ENCODE measurements at places on chromosomes 4 and X. TPM values are rescaled to one million over a fixed set of nuclear protein-coding genes. Genes with fewer than 3 reads are reported as not detected.

Gene RTL3
- total RNA-seq, result not detected

GRCh38 chr4:94447754-94448411 is 3.9 kb upstream of the PDLIM5 start:
- DNase-seq, result no peak

- no peak for DNase-seq
These were observed 205.8 kb upstream of the F9 start for GRCh38 chrX:139324756-139325155.

DNA sequence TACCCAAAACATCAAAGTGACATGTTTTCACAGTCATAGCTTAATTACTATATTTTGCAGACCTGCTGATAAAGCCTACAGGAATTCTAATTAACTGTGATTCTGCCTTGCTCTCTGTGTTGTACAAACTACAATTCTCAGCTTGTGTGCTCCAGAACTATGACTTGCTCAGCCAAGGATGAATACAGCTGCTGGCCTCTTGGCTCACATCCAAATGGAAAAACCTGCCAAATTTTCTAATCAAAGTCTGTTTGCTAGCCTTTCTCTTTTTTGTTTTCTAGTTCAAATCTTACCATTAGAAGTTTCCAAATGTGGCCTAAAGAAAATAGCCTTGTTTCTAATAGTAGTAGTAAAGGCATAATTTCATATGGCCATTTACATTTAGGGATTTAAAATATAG is 1176.8 kb downstream of the FAM133A start:
- DNase-seq, result no peak

GRCh38 chrX:149641835-149642234 is 10.2 kb upstream of the TMEM185A start:
- no peak for DNase-seq

GRCh38 chrX:71214604-71215337 is 8.3 kb upstream of the GJB1 start:
- DNase-seq, result no peak

Gene DRD5
- not detected for total RNA-seq

DNA sequence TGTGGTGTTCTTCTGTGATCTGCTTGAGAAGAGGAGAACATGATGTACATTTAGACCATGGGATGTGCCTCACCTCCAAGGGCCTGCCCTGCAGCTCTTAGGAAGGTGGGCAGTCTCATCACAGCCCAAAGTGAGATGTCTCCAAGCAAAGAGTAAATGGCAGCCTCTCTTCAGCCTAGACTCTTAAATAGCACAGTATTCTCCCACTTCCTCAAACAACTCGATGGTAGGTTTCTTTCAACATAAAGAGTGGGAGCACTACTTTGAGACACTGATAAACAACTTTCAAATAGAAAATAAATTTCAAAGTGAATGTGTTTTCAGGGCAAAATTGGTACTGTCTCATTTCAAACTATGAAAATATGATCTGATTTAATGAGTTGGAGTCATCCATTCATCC is 35.2 kb downstream of the EDNRA start:
- DNase-seq, result no peak

GRCh38 chr4:163384926-163385325 is 41.2 kb downstream of the NPY5R start:
- DNase-seq, result no peak

Gene GRIPAP1
- 31.1 TPM for total RNA-seq

DNA sequence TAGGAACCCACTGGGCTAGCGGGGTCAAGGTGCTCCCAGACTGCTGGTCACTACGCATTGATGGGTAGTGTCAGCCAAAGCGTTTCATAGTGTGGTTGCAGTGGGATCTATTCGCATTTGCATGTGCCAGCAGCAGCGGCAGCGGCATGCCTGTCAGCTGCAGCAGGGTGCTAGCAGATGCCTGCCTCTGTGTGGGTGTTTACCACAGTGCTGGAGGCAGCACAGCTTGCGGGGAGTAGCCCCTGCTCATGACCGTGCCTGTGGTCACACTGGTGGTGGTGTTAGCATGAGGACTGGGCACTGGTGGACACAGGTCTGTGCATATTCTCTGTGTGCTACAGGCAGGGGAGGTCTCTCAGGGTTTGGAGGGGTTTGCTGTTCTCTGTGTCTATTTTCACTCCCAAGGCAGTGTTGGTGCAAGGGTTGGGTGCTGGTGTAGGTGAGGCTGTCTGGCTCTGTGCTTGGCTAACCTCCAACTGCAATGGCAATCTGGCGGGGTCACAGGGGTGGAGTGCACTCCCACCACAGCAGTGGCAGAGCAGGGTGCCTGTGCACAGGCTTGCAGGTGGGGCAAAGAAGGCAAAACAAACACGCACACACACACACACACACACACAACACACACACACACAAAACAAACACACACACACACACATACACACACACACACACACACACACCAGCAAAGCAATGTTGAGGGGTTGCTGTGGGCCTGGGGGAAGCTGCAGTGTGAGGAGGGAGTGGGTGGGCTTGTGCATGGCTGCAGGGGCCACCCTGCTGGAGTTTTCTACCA is 184.4 kb downstream of the GLUD2 start:
- no peak for DNase-seq

Gene HHIP
- total RNA-seq, result 0.54 TPM

- no peak for DNase-seq
These were observed 137.8 kb upstream of the DUSP21 start for GRCh38 chrX:44705817-44706551.

DNA sequence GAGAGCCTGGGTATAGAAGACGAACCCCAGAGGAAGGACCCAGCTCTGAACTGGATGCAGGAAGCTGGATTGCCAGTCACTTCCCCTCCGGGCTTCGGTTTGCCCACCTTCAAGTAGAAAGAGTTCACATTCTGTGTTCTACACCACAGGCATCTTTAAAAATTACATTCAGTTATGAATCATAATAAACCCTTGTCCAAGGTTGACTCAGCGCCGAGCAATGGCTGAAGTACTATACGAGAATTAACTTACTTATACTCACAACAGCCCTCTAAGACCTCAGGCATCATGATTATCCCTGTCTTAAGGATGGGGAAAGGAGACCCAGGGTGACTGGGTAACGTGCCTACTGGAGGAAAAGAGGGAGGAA is 72.5 kb downstream of the EVC2 start:
- no peak for DNase-seq

DNA sequence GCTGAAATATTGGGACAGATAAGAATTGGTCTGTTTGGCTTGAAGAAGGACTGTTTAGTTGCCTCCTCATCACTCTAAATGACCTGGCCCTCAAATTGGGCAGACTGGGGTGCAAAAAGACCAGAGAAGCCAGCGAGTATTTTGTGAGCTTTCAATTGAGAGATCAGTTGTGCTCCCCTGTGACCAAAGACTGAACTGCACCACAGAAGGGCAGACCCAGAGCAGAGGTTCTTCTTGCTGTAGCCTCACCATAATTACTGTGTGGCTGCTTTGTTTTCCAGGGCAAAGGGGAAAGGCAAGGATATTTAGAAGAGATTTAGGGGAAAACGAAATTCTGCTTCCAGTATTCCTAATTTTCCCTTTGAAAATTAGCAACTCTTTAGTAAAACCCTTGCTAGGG is 104.0 kb upstream of the MBNL3 start:
- DNase-seq, result no peak

Gene MGARP
- 0.08 TPM for total RNA-seq

All from kidney epithelial cell (primary cell).